Posterior vena cava (tissue), 2 donors: ENCODE measurements at places on chromosomes 12 and 14. TPM values are rescaled to one million over a fixed set of nuclear protein-coding genes. Genes with fewer than 3 reads are reported as not detected.
A peak's percentile ranks its signal among the peaks of the same experiment; 100 is the strongest.

- DNase-seq: no peak
These were observed 94.9 kb upstream of the TTC7B start for GRCh38 chr14:90911121-90911520.

DNA sequence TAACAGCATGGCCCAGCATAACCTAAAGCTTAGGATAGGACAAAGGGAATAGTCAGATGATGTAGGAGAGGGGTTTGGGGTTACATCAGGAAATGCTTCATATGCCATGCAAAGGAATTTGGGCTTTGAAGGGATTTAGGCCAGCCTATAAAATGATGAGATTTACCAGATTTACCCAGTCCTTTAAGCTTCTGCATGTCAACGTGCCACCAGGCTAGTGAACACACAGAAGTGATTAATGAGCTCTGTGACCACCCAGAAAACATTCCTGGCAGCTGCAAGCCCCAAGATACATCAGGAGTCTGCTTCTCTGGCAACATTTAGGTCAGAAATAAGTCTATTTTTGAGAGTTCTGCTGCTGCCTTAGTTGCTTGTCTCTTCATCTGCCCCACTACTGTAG lies 118.3 kb downstream of the LRIG3 start:
- no peak for DNase-seq

- DNase-seq: no peak
These were observed 51.2 kb downstream of the ATF7IP start for GRCh38 chr12:14416658-14417057.

DNA sequence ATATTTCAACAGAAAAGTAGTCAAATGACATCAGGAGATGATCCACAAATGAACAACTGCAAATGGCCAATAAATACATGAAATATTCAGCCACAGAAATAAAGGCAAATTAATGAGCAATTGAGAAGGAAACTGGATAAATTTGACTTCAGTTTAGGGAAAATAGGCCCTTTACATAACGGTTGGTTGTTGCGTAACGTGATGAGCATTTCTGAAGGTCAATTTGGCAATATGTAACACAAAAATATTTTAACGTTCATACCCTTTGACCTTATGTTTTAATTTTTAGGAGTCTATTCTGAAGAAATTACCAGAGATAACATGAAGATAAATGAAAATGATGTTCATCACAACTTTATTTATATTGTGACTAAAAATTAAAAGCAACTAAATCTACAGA lies 14.7 kb upstream of the MSRB3 start:
- DNase-seq: no peak

- DNase-seq: peak; percentile 72
These were observed 8.1 kb downstream of the BTBD6 start for GRCh38 chr14:105256292-105256960.

The KRT86 gene
- total RNA-seq: not detected
